ENCODE measurements at places on chromosomes 7 and 10.

DNA sequence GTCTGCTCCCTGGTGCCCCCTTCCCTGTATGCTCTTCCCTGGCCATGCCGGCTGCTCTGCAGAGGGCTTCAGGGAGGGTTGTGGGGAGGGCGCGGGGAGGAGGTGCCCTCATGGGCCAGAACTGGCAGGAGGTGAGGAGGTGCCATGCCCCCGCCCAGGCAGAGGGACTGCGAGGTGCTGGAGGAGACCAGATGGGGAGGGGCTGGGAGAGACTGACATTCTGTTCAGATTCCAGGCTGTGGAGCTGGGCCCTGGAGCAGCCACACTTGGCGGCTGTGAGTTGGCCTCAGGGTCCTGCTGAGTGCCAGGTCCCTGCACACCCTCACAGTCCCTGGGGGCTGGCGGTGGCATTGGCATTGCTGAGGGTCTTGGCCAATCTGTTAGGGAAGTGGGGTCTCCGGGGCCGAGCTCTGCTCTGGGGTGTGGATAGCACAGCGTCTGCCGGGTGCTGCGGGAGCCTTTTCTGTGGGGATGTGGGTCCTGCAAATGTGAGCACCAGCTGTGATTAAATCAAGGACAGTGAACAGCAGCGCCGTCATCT lies 25.4 kb downstream of the INPP5A start:
- no peak for DNase-seq

- no peak for DNase-seq
Observed at GRCh38 chr7:70669854-70670253, 462.1 kb upstream of the GALNT17 start.

GRCh38 chr10:131832056-131832685 lies 68.6 kb upstream of the PPP2R2D start:
- no peak for DNase-seq

DNA sequence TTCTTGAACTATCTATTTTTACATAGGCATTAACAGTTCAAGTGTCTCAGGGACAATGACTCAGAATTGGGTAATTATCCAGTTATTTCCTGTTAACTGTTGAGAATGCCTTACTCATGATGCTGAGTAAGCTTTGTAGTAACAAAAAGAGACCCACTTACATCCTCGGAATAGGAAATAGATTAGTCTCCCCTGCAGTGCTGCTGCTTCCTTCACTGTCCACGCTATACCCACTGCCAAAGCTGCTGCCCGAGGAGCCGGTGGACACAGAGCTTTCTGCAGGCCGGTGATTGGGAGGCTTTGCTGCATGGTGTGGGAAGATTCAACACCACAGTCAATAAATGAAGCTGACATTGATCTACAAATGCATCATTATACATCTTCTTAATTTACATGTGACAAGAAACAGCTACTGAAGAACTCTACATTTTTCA lies 357.1 kb downstream of the PCLO start:
- no peak for DNase-seq

DNA sequence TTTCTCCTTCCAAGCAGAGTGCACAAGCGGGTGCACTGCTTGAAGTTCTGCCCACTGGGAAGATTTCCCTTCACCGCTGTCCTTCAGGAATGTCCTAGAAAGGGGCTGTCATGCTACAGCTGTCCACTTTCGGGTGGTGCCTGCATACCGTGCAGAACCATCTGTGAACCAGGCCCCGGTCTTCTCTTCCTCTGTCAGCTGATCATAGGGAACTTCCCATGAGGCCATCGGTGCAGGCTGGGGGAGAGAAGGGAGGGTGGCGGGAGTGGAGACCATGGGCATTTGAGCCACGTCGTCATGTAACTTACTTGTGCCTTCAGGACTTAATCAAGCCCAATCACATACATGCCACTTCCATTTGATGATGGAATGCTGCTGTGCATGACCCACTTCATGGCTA lies 111.6 kb downstream of the NKX6-2 start:
- DNase-seq = no peak

- DNase-seq = no peak
Observed at GRCh38 chr10:31647861-31648260, 280.8 kb downstream of the ARHGAP12 start.

GRCh38 chr10:44910602-44911001 lies 535 bp upstream of the TMEM72 start:
- no peak for DNase-seq

GRCh38 chr7:42745357-42746059 lies 166.4 kb downstream of the C7orf25 start:
- no peak for DNase-seq

DNA sequence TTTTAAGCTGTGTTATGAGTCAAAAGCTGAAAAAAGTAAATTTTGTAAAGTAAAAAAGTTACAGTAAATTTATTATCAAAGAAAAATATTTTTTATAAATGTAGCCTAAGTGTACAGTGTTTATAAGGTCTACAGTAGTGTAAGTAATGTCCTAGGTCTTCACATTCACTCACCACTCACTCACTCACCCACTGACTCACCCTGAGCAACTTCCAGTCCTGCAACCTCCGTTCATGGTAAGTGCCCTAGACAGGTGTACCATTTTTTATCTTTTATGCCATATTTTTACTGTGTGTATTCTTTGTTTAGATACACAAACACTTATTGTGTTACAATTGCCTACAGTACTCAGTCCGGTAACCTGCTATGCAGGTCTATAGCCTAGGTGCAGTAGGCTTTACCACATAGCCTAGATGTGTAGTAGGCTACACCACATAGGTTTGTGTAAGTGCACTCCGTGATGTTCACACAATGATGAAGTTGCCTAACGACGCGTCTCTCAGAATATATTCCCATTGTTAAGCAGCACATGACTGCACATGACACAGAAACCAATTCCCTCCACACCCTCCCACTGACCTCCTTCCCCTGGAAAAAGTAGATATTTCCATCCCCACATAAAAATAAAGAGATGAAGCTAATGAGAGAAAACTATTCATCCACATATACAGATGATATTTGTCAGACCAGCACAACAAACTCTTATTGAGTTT lies 44.8 kb upstream of the FGL2 start:
- no peak for DNase-seq

DNA sequence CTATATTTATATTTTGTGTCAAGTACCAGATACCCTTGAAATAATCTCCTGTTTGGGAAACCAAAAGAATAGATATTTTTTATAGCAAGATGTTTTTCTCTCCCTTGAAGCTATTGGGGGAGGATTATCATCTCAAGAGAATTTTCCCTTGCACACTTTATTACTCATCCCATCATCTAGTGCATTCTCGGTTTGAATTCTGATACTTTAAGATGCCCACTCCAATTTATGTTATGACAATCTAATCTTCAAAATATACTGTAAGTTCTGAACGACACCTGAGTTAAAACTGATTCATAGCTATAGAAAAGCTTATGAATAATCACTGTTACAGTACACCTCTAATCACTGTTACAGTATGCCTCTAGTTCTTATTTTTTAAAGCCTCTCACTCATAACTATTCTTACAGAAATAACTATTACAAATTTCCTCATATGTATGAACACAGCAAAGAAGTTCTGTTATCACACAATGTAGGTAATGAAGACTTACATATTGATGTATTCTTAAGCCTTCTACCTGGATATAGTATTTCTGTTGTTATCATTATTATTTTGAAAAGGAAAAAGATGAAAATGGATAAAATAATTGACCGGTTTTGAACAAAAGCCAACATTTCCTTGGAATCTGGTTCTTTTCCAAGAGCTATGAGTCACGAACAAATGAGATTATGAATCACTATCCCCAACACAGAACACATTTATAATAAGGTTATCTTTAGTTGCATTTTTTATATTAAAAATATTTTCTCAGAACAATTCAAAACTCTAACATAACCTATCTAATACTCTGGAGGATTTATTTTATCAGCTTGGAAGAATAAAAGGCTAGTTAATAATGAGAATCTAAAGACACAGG lies 72.3 kb upstream of the FAM13C start:
- DNase-seq = no peak

DNA sequence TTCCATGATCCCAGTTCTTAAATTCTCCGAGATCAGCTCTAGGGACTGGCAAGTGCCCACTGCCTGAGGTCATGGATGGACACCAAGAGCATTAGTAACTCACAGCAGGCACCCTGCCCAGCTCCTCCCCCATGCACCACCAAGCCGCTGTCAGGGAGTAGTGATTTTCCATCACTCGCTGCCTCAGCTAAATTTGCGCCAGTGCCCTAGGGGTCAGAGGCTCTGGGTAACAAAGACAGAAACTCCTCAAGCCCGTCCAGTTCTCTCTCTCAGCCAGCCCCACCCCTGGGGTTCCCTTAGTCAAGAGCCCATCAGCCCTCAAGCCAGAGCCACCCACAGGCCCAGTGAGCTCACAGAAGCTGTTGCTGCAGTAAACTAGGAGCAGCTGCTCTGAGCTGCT lies 30.0 kb downstream of the PAX2 start:
- no peak for DNase-seq

DNA sequence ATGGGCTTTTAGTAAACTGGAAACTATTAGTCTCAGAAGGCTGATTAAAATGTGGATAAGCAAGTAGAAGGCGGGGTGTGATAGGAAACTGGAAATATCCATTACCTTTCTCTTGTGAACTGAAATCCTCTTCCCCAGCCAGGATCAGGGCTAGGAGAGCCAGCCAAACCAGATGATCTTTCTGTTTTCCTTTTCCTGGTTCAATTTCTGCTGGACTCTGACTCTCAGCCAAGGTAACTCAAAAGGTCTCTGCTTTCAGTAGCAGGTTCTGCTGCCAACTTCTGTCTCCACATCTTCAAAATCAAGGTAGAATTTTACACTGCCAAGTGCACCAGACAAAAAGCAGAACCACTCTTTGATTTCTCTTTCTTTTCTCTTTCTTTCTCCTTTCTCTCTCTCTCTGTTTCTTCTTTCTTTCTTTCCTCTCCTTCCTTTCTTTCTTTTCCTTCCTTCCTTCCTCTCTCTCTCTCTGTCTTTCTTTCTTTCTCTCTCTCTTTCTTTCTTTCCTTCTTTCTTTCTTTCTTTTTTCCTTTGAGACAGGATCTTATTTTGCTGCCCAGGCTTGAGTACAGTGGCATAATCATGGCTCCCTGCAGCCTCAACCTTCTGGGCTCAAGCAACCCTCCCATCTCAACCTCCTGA lies 30.8 kb downstream of the OTUD1 start:
- no peak for DNase-seq

GRCh38 chr10:132856869-132857524 lies 71.0 kb upstream of the NKX6-2 start:
- DNase-seq = no peak

GRCh38 chr7:132893560-132893959 lies 188.3 kb downstream of the CHCHD3 start:
- no peak for DNase-seq

DNA sequence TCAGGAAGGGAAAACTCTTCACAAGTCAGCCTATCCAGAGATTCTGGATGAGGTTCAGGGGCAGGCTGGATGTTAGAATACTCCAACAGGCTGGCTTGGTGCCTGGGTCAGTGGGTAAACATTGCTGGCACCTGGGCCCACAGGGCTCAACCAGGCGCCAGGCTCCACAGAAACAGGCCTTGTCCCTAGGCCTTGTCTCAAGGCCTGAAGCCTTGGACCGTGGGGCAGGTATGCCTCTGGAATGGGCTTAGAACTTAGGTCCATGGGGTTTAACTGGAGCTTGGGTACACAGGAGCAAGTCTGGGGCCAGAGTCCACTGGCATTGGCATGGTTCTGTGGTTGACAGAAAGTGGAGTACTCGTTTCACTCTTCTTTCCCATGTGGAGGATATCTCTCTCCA lies 263.0 kb upstream of the ETV1 start:
- DNase-seq = no peak

- DNase-seq = no peak
Observed at GRCh38 chr7:71995111-71995510, 417.0 kb downstream of the CALN1 start.

- no peak for DNase-seq
Observed at GRCh38 chr7:36227223-36227622, 74.2 kb downstream of the EEPD1 start.

GRCh38 chr10:76324283-76324682 lies 892.9 kb downstream of the LRMDA start:
- DNase-seq = no peak

- DNase-seq = no peak
Observed at GRCh38 chr7:47458057-47458456, 123.9 kb downstream of the TNS3 start.

DNA sequence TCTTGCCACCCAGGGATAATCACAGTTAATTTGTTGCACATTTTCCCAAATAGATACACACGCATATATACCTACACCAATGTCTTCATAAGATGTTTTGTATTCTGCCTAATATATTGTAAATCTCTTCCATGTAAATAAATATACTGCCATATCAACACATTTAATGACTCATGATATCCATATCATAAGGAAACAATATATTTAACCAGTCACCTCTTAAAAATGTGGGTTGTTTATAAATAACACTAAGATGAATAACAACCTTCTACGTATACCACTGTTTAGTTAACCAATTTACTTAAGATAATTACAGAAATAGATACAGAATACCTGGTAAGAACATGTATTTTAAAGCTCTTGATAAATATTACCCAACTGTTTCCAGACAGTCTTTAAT lies 38.2 kb downstream of the ELAPOR2 start:
- DNase-seq = no peak

GRCh38 chr10:131180740-131181415 lies 130.6 kb downstream of the TCERG1L start:
- DNase-seq = no peak

DNA sequence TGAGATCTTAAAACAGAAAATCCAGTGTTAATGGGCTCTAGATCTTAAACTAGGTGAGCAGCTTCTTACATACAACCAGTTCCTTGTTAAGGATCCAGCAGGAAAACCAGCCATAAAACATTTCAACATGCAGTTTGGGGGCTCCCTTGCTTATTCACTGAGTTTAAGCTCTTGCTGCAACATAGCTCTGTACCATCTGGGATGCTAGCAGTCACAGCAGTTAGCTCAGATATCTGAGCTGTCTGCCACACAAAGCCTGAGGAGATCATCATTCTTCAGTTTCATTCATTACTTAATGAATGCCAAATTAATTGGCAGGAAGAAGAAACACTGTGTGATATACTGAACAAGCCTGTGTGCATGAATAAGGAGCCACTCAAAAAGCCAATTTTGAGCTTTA lies 62.8 kb downstream of the PODXL start:
- no peak for DNase-seq

- peak; percentile 1 for DNase-seq
Observed at GRCh38 chr10:35643151-35644049, 1.3 kb upstream of the FZD8 start.

DNA sequence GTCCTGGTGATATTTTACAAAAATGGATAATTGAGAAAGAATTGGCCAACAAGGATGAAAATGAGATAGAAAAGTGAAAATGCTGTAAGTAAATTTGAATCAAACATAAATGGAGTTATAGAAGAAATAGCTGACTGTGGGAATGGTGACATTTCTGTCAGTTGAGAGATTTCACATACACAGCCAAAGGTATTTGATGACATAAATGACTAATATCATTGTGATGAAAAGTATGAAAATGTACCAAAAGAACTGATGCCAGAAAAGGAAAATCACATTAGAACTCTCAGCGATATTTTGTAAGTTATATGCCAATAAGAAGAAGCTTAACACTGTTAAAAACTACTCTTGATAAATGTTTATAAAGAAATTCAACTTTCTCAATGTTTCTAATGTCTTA lies 54.9 kb downstream of the TFPI2 start:
- no peak for DNase-seq

DNA sequence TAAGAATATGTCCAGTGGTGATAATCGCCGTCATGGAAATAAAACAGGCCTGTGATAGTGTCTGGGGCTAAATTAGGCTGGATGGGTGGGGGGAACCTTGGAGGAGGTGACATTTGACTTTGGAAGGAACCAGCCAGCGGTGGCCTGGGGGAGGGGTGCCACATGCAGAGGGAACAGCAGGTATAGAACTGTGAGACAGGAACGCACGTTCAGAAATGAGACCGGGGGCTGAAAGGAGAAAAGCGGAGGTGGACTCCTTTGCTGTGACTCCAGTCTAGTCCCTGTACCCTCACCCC lies 2.6 kb upstream of the CYP26A1 start:
- no peak for DNase-seq
